Activated CD8-positive, alpha-beta memory T cell treated with anti-CD3 and anti-CD28 coated beads, Interleukin-2, amount 50 U/mL, for 48 hours (primary cell): ENCODE measurements at places on chromosomes 11 and 22.
A peak's percentile ranks its signal among the peaks of the same experiment; 100 is the strongest.

DNA sequence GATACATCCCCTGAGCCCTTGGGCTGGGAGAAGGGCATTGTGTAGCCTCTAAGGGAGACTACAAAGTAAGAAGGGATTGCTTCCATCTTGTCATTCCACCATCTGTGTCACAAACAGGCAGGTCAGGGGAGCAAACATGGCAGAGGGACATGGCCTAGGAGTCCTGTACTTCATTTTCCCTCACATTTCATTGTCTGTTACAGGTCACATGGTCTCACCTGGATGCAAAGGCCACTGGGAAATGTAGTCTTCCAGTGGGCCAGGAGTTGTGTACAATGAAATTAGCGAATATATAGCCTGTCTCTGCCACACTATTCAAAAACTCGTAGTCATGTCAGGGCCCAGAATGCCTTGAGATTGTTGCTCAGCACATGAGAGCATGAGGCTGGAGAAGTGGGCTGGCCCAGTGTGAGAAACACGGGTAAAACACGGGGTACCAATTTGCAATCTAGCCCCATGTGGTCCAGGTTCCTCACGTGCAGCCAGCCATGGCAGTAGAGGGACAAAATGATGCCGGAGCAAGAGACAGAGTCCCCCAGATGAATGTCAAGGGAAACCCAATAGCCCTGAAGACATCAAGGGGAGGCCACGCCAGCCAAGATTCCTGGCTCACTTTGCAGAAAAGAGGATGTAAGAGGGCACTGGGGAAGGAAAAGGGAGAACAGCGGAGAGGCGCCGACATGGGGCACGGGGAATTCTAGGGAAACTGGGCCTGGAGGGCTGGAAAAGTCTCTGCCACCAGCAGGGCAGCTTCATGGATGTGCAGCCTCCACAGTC, 47.7 kb upstream of the EMID1 start:
- DNase-seq = no peak

GRCh38 chr22:43882122-43882767, 9.6 kb downstream of the PNPLA5 start:
- DNase-seq = peak; percentile 30

DNA sequence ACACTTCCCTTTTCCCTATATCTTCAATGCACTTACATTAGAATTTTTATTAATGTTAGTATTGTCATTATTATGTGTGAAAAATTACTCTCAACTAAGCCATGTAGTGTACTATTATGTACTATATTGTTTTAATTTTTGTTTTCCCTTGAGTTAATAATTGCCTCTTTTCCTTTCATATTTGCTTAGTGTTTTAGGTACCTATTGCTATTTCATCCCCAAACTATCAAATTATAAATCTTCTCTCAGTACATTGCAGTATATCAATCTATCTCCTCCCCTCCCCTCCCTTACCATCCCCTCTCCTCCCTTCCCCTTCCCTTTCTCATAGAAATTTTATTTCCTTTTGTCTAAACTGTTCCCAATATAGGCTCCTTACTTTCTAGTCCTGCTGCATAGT, 12.8 kb upstream of the TENM4 start:
- no peak for DNase-seq

DNA sequence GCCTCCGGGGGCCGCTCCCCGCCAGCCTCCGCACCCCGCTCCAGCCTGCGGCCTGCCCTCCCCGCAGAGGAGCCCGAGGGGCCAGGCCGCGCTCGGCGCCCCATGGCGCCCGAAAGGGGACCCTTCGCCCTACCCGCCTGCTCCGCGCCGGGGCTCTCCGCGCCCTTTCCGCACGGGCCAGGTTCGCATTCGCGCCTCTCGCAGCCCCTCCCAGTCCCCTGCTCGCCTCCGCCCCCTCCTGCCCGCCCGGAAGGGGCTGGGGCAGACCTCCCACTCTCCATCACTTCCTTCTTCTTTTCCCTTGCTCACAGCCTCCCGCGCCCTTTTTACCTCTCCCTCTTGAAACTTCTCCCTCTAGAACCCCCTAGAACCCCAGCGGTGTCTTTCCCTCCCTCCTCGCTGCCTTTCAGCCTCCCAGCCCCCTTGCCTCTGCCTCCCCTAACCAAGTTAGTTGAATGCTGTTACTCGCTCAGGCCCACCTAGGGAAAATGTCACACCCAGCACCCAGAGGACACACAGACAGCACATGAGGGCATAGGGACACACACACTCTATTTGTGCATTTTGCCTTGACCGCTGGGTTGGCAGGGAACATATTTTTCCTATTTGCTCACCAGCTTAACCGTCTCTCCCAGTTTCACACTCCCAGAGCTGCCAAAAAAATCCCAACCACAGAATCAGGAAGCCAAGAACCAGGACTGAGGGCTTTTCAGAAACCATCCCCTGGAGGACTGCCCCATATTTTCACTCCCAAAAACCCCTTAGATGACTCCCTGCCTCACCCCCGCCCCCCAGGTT, at the start of gene SLC43A3:
SLC43A3 (minus strand) TSS at position 193 of the 798 bp plus-strand sequence. CDS start 949 bp downstream, outside the sequence.
- DNase-seq = peak; percentile 88

DNA sequence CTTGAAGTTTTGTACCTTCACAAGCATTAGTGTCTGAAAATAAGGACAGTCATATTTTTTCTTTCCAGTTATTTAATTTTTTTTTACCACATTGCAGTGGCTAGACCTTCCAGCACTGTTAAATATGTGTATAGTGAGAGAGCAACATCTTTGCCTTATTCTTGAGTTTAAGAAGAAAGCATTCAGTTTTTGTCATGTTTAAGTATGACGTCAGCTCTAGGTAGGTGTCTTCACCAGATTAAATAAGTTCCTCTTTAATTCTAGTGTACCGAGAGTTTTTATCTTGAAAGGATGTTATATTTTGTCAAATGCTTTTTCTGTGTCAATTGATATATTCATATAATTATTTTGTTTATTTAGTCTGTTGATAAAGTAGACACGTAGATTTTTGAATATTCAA, 258.8 kb downstream of the FAM181B start:
- no peak for DNase-seq

DNA sequence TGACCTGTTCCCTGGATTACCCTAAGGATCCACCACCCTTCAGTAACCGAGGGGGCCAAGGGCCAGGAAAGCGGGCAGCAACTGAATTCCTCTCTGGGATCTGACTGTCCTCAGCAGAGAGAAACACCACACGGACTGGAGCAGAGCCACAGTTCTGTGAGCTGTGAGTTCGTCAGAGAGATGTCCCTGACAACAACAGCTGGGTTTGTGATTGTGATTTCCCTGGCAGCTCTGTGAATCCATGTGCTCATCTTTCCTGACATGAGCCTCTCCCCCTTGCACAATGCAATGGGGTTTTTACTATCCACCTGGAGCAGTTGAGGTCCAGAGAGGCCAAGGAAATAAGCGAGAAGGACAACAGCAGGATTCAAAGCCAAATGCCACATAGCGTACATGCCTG, 69.4 kb upstream of the AMPD3 start:
- DNase-seq = no peak

DNA sequence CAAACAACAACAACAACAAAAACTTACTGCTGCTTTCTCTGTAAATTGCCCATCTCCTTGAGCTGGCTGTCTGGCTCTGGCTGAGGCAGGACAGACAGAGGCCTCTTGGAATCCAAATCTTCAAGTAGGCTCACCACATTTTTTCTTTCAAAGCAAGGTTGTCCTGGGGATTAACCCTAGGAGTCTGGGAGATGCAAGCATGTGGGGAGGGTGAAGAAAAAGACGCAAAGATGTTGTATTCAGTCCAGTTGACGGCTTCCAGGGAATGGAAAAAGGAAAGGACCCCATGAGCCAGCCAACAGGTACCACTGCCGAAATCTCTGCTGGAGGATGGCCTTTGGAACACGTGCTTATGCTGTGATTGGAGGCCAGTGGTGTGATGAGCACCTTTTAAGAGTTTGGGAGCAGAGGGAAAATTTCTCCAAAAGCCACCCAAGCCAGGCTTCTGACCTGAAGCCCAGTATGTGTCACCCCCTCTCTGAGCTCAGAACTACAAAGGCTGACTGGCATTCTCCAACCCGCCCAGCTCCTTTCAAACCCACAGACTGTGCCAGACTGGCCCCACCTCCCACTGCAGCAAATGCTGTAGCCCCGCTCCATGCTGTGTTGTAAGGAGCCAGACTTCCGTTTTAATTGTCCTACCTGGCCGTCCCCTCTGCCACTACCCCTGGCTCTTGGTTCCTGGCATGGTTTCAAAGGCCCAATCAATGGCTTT, 10.8 kb downstream of the BLID start:
- no peak for DNase-seq

- no peak for DNase-seq
Measured at GRCh38 chr11:47148903-47149531, 27.7 kb downstream of the ARFGAP2 start.

DNA sequence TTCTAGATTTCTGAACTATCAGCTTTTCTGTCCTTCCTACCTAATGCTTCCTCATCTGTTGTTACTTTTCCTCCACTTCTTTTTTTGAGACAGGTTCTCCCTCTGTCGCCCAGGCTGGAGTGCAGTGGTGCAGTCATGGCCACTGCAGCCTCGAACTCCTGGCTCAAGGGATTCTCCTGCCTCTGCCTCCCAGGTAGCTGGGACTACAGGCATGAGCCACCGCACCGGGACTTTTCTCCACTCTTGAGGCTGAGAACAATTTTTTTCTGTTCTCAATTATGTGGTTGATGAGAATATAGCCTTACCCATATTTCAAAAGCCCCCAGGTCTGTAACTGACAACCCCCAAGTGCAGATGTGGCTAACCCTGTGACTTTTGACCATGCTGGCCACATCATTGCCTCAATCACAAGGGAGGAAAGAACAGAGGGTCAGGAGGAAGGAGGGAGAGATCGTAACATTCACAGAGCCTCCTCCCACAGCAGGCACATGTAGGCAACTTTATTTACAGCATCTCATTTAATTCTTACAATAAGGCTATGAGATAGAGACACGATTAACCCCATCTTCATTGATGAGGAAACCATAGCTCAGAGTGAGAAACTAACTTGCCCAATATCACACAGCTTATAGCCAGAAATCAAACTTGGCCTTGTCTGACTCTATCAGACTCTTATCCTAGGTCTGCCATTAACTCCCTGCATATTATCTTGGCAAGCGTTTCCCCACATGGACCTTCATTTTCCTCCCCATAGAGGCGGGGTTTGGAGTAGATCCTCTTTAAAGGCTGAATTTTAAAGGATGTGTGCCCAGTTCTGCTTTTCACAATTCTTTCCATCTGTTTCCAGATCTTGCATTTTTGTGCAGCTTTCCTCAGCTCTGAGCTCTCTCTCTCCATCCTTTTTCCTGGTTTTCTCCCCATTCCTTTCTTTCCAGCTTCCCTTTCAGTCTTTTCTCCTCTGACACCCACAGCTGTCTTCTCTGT, 9.6 kb downstream of the POU2F3 start:
- DNase-seq = no peak

DNA sequence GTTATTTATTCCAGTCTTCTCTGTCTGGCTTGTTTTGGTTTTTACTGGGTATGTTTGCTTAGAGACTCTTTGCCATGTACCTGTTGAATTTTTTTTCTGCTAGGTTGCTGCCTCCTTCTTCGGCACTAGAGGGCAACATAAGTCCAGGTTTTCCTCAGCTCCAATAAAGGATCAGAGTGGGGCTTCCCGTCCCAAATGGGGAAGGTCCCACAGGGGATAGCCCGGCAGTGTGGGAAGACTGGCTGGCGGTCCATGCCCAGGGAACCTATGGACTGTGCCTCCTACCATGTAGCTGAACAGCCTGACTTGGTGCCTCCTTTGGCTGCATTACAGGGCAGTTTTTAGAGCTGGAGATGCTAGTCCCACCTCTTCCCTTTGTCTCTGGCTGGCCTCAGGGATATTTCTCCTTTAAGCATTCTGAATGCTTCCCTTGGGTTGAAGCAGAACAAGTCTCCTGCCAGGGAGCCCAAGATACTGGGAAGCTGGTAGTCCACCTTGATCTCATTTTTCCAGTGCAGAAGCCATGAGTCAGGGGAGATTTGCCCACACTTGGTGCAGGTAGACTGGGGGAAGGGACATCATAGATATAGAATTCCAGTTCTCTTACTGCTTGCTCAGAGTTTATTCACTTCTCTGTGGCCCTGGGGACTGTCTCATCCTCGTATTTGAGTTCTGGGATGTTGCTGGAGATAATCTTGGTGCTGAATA, 60.2 kb downstream of the BRD1 start:
- no peak for DNase-seq

- no peak for DNase-seq
Measured at GRCh38 chr11:62806611-62807121, 1.4 kb upstream of the NXF1 start.

GRCh38 chr11:89405629-89406028, 85.5 kb downstream of the NOX4 start:
- no peak for DNase-seq

DNA sequence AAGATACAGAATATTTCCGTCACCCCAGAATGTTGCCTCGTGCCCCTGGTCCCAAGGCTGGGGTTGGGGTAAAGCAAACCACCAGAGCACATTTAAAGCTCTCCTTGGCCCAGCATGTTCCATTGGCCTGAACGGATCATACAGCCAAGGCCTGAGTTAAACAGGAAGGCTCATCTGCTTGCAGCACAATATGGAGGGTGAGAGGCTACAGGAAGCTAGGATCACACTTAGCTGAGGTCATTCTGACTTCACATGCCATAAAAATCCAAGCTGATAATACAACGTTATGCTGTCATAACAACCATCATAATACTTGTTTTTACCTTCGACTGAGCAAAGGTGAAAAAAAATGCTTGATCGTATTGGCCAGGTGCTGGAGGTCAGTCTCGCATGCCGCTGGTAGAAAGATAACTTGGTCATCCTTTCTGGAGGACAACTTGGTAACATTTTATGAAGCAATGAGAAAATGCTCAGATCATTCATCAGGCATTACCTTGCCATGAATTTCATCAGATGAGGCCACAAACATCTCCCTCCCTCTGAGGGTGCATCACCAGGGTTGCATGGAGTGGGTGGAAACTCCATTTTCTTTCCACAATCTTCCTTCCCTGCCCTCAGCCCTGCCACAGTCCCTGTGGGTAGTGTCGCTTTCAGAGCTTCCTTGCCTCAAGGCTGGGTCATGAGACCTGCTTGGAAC, 31.9 kb upstream of the RTL6 start:
- no peak for DNase-seq

DNA sequence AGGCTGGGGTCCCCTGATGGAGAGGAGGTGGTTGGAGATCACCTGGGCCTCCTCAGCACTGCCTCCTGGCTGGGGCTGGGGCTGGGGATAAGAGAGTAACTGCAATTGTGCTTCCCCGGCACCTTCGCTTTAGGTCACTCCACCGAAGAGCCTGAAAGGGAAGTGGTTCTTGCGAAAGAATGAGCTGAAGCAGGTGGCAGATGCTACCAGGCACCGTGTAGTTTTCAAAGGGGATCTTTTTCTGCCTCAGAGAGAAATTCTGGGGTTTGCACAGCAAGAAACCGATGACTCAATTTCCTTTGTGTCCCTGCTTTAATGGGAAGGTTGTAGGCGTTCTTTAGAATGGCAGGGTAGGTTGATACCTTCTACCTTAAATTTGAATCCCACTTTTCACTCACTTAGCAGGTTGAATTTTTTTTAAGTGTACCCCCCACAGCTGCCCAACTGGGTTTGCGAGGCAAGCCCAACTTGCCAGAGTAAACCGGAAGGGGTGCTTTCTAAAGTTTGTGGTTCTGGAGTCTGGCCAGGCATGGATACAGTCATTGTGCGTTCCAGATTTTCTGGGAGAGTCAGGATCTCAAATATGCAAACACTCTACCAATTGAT, 5.3 kb downstream of the CD44 start:
- DNase-seq = peak; percentile 77
